ENCODE measurements at places on chromosomes 1 and 21.

DNA sequence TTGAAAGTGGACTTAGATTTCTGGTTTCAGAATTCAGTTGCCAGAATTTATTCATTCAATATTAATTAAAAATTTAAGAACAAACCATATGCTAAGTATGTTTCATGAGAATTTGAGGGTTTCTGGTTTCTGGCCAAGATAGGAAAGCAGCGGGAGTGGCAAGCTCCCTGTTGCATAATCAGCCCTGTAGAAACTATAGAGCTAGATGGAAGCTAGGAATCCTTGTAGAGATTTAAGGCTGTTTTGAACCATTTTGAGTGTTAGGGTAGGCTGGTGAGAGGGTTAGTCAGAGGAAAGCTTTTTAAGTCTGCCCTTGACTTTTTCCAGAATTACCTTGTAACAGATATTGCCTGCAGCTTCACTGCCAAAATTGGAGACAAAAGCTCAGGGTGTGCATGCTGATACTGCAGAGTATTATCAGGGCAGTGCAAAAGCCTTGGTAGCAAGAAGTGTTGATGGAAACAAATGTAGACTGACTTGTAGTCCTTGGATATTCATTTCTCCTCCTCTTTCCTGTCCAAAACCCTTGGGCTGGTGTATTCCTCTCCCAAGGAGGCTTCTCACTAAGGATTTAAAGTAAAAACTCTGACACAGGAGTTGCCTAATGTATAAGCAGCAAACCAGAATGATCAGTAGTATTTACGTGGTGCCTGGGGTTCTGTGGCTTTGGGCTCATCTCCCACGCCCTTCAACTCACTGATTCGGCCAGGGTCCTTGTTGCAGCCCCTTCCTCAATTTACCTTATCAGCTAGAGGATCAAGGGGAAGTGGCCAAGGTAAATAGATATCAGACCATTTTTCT lies 12.6 kb upstream of the GIPC2 start:
- DNase-seq: no peak

DNA sequence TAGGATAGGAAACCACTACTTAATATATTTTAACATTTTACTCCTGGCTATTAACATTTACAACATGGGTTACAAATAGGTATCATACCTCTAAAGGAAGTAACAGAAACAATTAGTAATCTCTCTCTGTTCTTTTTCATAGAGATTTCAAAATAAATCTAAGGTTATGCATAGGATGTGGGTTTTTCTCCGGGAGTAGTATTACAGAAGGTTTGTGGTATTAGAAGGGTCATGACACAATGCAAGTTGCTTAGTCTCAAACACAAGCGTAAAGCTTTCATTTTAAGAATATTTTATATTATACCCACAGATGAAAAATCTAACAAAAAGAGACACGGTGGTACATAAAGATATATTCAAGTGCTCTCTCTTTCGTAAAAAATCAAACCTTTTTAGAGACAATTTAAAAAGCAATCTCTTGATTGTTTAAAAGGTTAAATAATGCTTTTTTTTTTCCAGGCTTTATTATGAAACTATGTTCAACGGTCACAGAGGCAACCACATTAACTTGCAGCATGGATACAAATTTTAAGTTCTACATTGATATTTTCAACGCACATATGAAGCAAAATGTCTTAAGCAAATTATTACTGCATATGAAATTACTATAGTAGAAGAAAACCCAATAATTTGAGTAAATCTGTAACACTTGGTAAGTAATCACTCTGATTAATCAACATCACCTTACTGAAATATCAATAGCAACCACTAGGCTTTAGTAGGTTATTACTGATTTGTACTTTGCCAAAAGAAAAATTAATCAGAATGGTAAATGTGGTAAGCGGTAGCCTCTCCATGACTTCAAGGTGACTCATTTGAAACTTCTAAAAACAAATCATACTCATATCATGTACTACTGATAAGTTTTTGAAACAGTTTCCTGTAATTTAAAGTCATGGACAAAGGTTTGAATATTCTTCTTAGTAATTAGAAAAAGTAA lies 97.4 kb upstream of the GFI1 start:
- DNase-seq: no peak

GRCh38 chr1:224815647-224816046 lies 113.8 kb upstream of the DNAH14 start:
- DNase-seq: no peak

- DNase-seq: no peak
Observed at GRCh38 chr21:38301321-38302214, 44.8 kb downstream of the KCNJ15 start.

DNA sequence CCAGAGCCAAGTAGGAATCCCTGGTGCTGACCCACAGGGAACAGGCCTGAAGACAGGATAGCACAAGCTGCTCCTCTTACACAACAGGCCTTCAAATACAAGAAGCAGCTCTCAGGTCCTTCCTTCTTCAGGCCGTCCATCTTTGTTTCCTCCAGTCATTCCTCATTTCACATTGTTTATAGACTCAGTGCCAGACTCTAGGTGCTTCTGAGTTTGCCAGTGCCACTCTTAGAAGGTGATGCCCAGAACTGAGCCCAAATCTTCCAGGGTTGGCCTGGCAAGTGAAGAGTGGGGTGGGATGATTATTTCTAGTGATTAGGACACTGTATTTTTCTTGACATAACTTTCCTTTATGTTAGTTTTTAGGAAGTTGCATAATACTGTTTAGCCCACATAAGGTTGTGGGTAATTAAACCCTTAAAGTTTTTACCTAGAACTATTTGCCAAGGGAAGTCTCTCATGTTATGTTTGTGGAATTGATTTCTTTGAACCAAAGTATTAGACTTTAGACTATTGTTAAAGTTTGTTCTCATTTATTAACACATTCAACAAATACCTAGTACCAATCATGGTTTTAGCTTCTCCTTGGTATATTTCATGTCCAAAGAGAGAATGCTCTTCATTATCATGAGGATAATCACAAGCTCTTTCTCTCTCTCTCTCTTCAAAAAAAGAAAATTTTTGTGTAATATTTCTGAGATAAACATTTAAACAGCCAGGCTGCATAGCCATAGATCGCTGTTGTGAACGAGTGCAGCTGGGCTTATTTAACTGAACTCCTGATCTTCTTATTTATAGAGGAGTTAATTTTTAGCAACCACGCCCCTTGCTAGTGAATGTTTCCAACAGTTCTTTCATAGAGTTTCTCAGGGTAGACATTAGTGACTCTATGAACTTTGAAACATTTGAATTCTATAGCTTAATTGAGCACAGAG lies 47.7 kb downstream of the PGM1 start:
- DNase-seq: no peak

GRCh38 chr21:29557200-29557599 lies 258.5 kb downstream of the BACH1 start:
- no peak for DNase-seq

DNA sequence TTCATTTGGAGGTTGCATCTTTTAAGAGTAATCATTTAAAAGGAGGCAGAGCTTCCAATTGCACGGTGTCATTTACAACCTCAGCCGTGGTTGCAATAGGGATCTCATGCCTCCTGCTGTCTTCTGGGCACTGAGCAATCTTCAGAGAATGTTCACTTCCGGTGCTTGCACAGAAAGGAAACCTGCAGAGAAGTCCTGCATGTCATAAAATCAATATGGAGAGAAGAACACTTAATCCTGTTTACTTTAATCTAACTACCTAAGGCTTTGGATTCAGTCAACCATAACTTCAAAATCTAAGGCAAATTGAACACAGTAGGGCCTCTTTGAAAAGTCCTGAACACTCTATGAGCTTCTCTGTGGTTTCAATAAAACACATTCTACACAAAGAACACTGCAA lies 11.3 kb upstream of the MAP10 start:
- no peak for DNase-seq

- DNase-seq: no peak
Observed at GRCh38 chr1:26075421-26076144, 8.2 kb upstream of the TRIM63 start.

DNA sequence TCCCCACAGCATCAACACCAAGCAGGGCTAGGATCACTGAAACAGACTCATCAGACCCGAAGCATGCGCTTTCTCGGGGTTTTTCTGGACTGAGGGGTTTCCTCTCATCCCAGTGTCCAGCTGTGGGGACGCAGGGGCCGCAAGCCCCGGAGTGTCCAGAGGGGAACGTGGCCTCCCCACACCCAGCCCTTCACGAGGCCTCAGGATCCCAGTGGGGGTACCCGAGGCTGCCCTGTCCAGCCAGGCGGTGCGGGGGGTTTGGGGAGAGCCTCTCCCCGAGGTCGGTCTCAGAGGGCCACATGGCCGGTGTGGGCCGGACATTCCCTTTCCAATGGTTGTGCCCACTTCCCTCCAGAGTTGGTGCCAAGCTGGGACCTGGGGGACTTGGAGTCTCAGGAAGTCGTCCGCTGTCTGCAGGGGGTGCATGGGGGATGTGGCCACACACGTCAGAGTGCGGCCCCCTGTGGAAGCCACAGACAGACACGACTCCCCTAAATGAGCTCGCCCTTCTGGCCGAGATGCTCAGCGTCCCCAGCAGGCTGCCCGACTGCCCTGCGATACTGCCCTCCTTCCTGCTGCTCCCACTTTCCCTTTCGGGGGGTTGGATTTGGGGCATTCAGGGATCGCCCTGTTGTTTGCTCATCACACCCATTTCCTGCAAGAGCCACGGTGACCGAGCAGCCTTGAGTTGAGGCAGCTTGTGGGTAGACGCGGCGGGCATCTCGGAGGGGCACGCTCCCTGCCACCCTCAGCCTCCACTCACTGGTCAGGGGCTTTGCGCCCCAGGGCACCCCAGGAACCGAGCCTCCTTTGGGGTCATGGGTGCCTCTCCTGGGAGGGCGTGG lies 4.1 kb downstream of the COL6A1 start:
- no peak for DNase-seq

GRCh38 chr1:183089025-183089639 lies 65.9 kb downstream of the LAMC1 start:
- DNase-seq: no peak

DNA sequence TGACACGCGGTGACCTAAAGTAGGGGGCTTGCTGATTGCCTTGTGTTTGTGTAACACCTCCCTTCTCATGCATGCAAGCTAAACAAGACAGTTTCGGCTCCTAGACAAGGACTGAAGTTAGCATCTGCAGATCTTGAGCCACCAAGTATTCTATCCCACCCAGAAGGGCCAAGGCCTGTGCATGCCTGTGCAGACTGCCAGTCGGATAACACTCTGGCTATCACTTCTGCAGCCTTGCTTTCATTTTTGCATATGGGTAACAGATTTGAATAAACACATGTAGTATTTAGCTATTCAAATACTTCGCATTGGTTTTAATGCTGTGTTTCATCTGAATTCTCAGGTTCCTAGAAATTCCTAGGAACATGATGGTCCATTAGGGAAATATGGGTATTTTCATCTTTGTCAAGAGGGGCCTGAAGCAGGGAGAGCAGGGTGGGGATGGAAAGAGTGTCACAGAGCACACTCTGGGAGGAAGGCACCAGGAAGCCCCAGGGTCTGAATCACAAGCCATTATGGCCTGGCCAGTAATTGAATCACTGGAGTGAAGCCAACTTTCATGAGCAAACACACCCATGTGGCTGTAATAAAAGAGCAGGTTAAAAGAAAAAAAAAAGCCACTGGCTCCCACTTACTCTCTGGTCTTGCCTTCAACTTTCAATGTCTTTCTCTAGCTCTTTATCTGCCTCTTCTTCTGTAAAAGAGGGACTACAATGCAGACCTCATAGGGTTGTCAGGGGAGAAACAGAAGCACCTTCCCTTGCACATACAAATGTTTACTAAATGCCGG lies 28.3 kb downstream of the GADD45A start:
- DNase-seq: no peak

DNA sequence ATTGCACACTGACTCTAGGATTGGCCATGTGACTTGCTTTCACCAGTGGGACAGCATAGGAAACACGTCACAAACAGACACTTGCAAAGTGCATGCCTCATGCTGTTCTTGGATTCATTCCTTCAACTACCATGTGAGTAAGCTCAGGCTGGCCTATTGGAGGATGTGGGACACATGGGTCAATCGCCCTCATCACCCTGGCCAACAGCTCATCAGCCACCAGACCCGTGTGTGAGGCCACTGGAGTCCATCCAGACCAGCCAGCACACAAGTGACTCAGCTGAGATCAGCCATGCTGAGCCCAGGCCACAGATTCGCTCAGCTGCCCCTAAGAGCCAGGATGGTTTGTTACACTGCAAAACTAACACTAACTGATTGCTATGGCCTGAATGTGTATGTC lies 216.1 kb upstream of the GRIK3 start:
- DNase-seq: no peak

DNA sequence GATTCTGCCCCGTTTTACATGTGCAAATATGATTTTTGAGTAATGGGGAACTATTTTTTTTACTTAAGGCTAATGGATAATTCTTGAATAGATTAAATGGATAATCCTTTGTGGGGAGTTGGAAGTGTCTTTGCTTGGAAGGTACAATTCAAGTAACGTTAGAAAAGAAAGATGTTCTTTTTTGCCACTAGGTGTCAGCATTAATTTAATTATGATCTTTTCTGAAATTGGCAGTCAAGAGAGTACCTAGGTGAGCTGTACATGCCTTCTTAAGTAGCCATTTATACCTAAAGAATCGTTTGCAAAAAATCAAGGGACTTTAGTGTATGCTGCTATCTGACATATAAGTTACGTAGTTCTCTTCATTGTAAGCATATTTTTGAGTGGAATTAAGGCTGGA lies 2.2 kb downstream of the FBXO28 start:
- no peak for DNase-seq

GRCh38 chr1:221732052-221732451 lies 9.8 kb downstream of the DUSP10 start:
- no peak for DNase-seq

- DNase-seq: no peak
Observed at GRCh38 chr1:203558064-203558760, 64.3 kb downstream of the OPTC start.

Data from activated CD4-positive, alpha-beta T cell treated with anti-CD3 and anti-CD28 coated beads, Interleukin-2, amount 50 U/mL, for 24 hours (primary cell).